ENCODE measurements at places on chromosomes 4 and X. TPM values are rescaled to one million over a fixed set of nuclear protein-coding genes. Genes with fewer than 3 reads are reported as not detected.

GRCh38 chrX:110389570-110389969 lies 30.9 kb downstream of the RTL9 start:
- no peak for DNase-seq

The FAM3A gene
- 39.1 TPM for total RNA-seq

GRCh38 chr4:33543941-33544450 lies 2700.3 kb downstream of the ARAP2 start:
- DNase-seq: no peak

The POLN gene
- 3.7 TPM for total RNA-seq

GRCh38 chrX:120749141-120749846 lies 119.4 kb upstream of the C1GALT1C1 start:
- no peak for DNase-seq

The AMMECR1 gene
- 17.8 TPM for total RNA-seq
